ENCODE measurements at places on chromosomes 13 and 19.

DNA sequence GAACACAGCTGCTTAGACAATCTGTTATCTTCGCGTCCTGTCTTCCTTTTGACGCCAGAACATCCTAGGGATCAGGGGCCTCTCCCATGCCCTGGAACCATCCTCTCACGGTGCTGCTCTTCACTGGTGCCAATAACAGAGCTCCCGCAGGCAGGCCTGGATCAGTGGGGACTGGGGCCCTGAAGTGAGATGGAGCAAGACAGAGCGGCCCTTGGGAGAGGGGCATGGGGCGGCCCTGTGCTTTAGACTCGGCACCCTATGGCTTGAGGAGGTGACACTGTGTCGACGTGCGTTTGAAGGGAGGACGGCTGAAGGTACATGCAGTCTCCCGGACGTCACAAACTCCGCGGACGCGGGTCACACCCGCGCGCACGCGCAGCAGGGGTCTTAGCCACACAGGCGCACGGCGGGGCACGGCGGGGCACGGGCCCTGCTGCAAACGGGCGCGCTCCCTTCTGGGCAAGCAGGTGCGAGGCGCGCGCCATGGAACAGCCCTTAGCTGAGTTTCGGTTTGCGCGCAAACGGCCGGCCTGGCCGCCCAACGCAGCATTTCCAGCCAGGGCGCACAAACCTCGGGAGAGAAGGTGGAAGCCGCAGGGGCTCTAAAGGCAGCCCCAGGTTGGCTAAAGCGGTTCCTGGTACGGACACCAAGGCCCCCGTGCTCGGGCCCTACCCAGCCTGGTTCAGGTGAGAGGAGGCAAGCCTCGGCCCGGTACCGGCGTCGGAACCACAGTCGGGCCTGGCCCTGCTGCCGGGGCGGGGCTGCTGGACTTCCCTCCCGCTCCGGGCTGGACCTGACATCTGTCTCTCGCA lies 16.5 kb upstream of the RNF17 start:
- DNase-seq, result no peak

- DNase-seq, result no peak
Observed at GRCh38 chr19:1526979-1527649, 3.2 kb downstream of the PLK5 start.

- DNase-seq, result no peak
Observed at GRCh38 chr19:18306888-18307260, 16.0 kb downstream of the LSM4 start.

DNA sequence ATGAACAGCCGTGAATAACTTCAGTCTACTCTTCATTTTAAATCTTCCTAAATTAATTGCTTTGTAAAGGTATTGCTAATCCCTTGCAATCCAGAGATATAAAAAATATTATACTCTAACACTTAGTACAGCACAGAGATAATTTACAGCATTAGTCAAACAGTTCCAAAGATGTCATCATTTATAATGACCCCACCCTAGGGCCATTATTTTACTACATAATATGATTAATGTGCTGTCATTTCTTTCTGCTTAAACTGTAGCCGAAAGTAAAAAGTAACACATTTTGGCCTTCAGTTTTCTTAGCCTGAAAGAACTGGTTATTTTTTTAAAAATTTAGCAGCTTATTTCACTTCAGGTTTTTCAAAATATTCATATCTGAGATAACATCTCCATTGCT lies 256.3 kb upstream of the RFC3 start:
- DNase-seq, result no peak

GRCh38 chr19:4970558-4971423 lies 1.9 kb downstream of the KDM4B start:
- no peak for DNase-seq

- DNase-seq, result no peak
Observed at GRCh38 chr19:18496980-18497256, 25.0 kb downstream of the ELL start.

DNA sequence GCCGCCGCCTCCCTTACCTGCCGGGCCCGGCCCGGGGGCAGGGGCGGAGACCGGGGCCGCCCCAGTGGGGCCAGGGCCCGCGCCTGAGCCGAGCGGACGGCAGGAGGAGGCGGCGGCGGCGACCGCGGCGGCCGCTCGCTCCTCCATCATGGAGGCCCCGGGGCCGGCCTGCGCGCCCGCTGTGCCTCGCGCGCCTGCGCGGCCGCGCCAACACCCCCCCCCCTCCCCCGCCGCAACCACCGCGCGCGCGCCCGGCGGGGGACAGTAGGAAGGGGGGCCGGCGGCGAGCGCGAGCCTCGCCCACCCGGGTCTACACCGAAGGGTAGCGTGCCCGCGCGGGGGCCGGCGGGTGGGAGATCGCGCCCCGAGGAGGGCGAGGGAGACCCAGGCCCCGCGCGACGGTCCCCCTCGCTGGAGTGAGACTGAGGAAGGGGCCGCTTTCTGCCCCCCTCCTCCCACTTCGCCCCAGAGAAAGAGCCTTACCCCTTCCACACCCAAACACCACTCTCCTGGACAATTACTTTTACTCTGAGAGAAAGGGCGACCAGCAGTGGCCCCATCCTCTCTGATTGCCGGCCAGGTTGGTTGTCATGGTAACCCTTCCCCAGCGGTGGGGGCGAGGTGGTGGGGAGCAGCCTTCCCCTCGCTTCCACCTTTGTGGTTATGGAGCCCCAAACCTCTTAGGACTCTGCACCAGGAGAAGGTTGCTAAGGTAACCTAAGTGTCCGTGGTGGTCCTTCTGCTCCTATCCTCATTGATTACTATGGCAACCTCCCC lies at the start of gene STRN4:
Gene STRN4 (minus strand): TSS at position 170 of the 777 bp plus-strand sequence. CDS start 20 bp downstream, at position 150.
- peak; percentile 71 for DNase-seq

DNA sequence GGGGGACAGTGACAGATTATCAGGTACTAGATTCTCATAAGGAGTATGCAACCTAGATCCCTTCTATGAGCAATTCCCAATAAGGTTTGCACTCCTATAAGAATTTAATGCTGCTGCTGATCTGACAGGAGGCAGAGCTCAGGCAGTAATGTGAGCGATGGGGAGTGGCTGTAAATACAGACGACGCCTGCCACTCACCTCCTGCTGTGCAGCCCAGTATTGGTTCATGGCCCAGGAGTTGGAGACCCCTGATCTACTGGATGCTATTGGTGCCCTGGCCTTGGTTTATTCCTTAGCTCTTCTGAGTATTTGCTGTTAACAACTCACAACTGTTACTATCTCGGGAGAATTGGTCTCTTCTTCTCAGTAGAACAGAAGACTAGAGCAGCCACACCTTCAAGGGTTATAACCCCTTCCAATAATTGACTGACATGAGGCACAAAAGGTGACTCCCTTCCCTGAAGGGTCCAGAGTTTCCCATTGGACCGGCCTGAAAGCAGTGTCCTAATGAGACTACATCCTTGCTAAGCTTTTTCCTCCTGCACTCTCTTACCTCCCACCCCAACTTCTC lies 35.0 kb upstream of the RBM26 start:
- no peak for DNase-seq

DNA sequence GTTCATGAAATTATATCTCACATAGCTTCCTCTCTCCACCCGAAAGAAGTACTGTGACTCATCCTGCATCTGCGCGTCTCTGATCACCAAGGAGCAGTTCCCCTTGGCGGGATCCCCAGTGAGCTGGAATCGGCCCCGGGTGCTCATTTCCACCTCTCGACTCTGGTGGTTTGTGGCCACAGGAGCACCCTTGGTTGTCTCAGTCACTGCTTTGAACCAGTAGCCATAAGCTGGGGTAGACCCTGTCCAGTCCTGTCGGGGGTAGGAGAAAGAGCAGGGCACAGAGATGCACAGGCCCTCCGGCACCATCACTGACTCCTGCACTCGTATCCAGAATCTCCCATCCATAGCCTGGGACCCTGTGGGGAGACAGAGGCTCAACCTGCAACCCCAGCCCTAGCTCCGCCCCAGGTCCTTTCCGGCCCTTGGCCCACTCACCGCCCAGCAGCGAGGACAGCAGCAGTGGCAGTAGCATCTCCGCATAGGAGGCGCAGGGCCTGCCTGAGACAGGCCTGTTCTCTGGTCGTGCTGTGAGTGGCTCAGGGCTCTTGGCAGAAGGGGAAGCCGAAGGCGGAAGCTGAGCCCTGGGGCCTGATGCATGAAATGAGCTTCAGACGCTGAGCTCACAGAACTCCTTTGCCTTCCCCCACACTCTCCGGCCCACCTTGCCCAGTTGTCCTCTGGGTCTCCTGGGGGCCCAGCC lies at the start of gene SIGLEC10:
Gene SIGLEC10 (minus strand): TSS at position 536 of the 703 bp plus-strand sequence. CDS start 61 bp downstream, at position 475.
- DNase-seq, result no peak

GRCh38 chr13:110418944-110419343 lies 111.9 kb downstream of the COL4A2 start:
- DNase-seq, result no peak

DNA sequence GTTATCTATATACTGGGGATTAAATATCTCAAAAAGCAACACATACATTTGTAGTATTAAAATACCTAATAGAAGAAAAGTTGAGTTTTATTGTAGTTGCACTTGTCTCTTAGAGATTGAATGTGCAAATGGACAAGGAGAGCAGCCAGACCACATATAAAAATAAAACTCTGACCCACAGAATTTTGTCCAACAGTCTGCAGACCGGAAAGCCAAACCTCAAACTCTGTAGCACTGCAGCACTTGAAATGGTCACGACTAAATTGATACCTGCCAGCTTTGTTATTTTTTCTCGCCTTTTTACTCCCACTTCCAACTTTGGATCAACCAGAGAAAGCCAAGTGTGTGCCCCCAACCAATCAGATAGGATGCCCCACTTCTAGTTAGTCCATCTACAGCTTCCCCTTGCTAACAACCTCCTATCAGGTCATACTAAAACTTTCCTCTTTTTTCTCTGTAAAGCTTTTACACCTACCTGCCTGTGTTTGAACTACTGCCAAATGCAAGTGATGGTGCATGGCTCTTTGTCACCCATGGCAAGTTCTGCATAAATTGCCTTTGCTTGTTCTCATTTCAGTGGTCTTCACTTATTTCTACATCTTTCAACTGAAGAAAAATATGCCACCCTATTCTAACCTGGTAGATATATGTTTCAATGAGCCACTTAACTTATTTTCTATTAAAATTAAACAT lies 1250.7 kb upstream of the SPRY2 start:
- no peak for DNase-seq

DNA sequence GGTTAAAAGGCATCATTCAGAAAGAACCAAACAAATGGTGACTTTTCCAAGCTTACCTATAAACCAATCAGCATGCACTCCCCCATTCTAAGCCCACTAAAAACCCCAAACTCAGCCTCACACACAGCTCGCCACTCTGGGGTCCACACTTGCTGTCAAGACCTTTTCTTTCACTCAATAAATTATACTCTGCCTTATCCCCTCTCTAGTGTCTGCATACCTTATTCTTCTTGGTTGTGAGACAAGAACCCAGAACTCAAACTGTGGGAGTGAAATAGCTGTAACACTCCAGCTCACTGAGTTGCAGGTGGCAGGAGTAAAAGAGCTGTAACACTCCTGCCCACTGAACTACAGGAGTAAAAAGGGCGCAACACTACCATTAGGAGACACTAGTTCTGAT lies 559.0 kb downstream of the TBC1D4 start:
- no peak for DNase-seq

DNA sequence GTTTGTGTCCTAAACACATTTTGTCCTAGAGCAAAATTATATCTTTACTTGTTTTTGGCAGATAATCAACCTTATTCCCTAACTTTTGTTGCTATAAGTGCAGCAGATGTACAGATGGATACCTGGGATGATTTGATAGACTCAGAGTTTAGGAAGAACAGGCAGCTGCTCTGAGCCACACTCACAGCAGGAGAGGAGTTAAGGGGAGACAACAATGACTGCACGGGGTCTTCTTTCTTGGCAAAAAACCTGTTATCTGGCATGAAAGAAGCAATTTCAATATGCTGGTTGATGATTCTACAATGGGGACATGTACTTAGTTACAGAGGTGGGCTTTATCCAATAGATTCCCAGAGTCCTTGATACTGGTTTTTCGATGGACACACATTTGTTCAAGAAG lies 258.9 kb upstream of the PCDH9 start:
- DNase-seq, result no peak

- DNase-seq, result no peak
Observed at GRCh38 chr19:1888385-1888784, 3.1 kb upstream of the ABHD17A start.

GRCh38 chr19:19214159-19214490 lies 2.4 kb downstream of the NCAN start:
- no peak for DNase-seq

DNA sequence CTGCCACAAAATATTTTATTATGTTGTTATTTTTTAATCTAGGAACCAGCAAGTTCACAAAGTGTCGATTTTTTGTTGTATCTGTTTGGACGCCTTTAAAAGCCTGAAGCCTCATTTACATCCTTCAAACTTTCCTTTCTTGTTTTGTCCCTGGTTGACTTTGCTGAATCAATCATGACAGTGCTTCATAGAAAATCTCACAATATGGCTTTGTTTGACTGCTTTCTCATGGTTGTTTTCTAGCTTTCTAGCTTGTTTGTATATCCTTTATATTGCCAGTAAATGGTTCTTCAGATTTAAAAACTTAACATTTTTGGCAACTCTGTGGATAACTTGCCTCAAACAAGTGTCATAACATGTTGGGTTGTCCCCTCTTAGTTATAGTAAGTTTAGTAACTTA lies 84.1 kb upstream of the ATXN8OS start:
- no peak for DNase-seq

DNA sequence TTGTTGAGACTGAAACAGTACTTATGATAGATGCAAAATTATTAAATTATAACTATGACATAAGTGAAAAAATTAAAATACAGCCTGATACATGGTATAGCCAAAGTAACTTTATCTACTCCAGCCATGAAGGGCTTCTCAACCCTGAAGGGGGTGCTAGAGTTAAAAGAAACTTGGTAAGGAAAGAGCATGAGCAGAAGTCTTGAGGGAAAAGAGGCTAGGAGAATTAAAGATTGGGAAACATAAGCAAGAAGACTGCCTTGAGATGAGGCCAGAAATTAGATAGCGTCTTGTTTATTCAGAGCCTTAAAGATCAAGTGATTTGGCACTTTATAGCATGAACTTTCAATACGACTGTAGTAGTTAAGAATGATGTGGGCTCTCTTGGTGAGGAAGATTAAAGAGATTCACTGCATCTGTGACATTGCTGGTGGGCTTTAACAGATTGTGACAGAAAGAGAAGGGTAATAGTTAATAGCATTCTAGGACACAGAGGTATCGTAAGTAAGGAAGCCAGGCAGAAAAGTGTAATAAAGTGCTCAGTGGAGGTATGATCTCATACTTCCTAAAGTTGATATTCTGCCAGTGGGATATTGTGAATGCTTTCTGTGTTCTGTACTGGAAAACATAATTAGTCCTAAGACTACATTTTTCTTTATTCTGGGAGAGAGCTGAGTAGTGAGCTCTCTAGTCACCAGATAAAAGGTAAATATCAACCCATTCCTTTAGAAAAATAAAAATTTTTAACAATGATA lies 385.4 kb upstream of the PRR20A start:
- no peak for DNase-seq

- DNase-seq, result peak; percentile 13
Observed at GRCh38 chr13:77492982-77493381, 42.5 kb upstream of the SCEL start.

DNA sequence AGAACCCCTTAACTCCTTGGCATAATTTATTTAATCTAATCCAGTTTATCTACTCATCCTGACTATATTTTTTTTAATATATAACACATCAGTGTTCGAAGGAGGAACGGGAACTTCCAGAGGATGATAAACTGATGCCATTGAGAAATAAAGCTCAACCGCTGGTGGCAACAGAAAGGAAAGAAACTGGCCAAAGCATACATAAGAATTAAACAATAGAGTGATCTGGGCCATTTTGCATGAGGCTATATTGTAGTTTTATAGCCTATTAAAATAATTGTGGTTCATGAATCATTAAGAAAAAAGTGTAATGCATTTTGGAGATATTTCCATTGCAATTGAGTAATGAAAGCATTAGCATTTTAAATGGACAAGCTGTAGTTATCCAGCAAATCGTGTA lies 94.2 kb downstream of the FRY start:
- peak; percentile 26 for DNase-seq

GRCh38 chr13:50299546-50300249 lies 284.5 kb downstream of the KCNRG start:
- peak; percentile 11 for DNase-seq
